ENCODE measurements at places on chromosomes 1 and 21.

DNA sequence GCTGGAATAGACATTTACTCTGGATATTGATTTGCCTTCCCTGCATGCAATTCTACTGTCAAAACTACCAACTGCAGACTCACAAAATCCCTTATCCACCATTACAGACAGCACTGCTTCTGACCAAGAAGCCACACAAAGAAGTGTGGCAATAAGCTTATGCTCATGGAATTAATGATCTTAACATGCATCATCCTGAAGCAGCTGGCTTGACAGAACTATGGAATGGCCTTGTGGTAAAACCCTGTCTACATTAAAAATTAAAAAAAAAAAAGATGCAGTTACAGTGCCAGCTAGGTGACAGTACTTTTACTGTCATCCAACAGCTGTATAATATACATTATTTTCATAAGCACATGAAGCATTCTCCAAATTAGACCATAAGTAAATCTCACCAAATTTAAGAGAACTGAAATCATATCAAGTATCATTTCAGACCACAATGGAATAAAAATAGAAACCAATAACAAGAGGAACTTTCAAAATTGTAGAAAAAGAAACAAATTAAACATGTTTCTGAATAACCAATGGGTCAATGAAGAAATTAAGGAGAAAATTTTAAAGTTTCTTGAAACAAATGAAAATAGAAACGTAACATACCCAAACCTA, 70.7 kb downstream of the SCMH1 start:
- DNase-seq = no peak

DNA sequence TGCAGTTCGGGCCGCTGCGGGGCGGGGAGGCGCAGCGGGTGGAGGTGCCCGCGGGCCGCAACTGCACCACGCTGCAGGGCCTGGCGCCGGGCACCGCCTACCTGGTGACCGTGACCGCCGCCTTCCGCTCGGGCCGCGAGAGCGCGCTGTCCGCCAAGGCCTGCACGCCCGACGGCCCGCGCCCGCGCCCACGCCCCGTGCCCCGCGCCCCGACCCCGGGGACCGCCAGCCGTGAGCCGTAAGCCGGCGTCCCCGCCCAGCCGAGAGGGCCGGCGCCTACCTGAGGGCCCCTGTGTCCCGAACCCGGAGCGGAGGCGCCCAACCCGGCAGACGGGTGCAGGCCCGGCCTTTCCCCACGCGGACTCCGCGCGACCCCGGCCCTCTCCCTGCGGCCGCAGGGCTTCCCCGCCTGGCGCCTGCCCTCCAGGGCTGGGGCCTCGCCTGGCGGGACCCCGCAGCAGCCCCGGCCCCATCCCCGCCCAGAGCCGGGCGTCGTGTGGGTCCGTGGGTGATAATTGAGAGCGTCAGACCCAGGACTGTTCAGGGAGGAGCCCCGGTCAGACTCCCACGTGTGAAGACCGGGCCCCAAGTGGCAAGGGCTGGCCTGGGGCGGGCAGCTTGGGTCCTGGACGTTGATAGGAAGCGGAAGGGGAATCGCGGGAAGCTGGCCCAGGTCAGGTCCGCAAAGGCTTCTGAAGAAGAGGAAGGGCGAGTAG, 4.2 kb downstream of the VWA1 start:
- no peak for DNase-seq

GRCh38 chr1:16243215-16243610, 6.2 kb upstream of the CPLANE2 start:
- DNase-seq = no peak

DNA sequence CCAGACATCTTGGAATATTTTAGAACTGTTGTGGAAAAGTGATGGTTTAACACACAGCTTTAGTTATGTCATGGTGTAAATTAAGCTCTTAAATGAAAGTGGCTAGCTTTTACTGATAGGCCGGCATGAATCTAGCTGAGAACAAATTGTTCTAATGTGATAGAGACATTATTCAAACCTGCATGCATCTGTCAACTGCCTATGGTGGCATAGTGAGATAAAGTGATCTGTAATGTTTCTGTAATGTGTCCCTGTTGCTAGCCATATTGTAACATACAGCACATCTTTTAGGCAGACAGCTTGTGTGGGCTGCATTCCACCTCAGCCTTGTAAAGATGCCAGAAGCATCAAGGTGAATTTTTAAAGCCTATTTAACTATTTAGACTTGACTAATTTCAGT, 16.0 kb downstream of the LRIG2 start:
- no peak for DNase-seq

DNA sequence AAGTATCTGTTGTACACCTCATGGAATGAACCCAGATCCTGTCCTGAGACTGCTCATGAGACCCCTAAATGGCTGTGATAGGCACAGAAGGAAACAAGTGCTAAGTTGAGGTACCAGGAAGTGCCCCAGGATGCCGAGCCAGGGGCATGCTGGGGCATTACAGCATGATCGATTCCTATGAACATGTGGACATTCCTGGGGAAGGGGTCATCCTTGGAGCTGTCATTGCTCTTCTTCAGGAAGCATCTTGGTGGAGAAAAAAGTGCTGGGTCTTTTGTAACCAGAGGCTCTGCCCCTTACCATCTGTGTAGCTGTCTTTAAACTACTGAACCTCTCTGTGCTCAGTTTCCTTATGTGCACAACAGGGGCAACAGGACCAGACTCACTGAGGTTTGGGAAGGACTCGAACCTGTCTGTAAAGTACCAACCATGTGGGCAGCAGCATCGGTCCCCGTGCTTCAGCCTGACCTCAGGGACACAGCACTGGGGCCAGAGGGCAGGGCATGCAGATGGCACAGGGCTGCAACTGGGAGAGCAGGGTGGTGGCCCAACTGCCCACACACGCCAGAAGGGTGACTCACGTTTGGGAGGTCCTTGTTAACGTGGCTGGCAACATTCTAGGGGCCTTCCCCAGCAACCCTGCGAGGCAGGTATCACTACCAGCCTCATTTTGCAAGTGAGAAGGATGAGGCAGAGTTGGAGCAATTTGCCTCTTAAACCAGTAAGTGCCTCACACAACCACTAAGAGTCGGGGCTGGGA, 142.3 kb upstream of the EDN2 start:
- no peak for DNase-seq

- peak; percentile 77 for DNase-seq
Measured at GRCh38 chr1:41758904-41759548, 159.7 kb downstream of the HIVEP3 start.

- no peak for DNase-seq
Measured at GRCh38 chr1:182093781-182094180, 32.3 kb upstream of the ZNF648 start.

GRCh38 chr1:93304716-93305138, 41.0 kb upstream of the DR1 start:
- peak; percentile 67 for DNase-seq

GRCh38 chr1:39105841-39106765, 80.0 kb downstream of the NDUFS5 start:
- peak; percentile 51 for DNase-seq

DNA sequence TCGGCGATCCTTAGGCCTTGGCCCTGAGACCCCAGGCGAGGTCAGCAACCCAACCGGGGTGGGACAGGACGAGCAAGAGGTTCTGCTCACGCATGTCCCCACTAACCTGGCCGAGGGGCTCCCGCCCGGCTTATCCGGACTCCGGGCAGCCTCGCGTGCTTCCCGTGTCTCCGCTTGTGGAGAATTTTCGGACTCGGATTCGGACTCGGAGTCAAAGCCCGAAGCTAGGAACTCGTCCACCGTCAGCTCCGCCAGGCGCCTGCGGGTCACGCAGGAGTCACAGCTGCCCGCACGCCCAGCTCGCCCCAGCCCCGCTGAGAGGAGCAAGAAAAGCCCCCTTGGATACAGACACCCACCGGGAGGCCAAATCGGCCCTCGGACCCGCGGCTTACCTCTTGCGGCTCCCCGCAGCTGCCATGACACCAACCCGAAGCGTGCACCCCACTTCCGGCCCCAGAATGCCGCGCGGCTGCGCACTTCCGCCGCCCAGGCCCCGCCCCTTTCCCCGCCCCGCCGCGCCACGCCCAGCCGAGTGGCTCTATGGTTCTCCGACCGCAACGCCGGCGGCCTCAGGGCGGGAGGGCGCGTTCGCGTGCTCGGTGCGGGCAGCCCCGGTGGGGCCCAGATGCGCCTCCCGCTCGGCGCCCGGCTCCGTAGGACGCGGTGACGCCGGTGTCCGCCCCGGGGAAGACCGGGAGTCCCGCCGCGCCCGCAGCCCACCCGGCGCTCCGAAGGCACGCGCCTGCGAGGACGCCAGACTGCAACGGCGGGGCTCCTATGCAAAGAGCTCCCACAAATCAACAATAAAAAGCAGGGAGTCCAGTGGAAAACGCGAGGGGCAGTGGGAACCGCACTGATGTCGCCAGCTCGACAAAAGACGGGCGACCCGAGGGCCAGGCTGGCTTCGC, at the start of gene NOC2L:
NOC2L (minus strand) TSS at position 434 of the 908 bp plus-strand sequence; CDS start at position 418, 16 bp downstream.
- DNase-seq = peak; percentile 90

DNA sequence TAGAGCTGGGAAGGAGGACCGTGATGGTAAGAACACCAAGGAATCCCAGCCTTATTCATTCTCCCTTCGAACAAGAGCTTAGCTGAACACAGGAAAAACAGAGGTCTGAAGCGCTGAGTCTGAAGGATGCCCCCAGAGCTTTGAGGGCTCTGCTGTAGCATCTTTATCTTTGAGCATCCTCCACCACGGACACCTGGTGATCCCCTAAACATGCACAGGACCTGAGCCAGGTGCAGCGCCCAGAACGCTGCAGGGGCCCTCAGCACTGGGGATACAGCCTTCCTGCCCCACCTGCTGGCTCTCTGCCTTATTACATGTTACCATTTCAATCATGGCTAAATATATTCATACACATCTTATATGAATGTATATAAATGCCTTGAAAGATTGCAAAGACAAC, 7.7 kb upstream of the GPATCH4 start:
- no peak for DNase-seq

- no peak for DNase-seq
Measured at GRCh38 chr1:185365951-185366350, 48.9 kb upstream of the IVNS1ABP start.

GRCh38 chr21:31201548-31201947, 142.5 kb downstream of the TIAM1 start:
- DNase-seq = peak; percentile 69

DNA sequence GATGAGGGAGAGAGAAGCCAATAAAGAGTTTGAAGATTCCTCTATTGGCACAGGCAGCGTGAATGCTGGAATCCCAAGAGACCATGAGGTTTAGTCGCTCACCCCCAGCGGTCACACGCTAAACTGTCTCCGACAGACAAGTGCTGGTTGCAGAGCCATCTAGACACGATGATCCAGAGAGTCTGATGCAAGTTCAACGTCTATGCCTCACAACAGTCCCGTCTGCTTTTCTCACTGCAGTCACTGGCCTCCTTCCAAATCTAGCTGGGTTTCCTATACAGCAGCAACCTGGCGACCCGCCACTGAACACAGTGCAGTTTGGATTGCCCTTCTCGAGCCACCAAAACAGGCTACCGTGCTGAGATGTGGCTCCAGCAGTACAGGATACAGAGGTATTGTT, 98.6 kb upstream of the KRTAP19-8 start:
- peak; percentile 74 for DNase-seq

- no peak for DNase-seq
Measured at GRCh38 chr1:154819628-154820590, 50.2 kb downstream of the KCNN3 start.

- DNase-seq = no peak
Measured at GRCh38 chr1:163823017-163823416, 501.3 kb downstream of the NUF2 start.

DNA sequence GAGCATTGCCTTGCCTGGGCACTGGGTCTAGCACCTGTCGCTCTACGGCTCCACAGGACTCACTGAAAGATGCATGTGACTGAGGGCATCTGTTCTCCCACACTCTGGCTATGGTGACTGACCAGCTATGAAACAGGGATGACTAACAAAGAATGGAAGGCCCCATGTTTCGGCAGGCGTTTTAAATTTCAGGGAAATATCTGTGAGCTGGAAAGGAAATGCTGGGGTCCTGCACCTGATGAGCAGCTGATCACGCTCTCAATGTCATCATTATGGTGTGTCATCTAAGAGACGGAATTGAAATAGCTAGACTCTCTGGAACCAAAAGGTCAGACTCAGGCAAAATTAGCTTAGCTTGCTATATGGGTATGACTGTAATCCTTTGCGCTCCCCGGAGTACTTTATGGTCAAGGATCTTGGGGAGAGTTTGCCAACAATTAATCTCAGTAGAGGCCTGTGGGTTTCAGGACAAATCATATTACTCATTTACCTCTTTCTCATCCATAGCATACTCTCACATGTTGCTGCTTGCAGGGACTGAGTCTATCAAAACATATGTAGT, 24.5 kb upstream of the PALMD start:
- DNase-seq = peak; percentile 32

DNA sequence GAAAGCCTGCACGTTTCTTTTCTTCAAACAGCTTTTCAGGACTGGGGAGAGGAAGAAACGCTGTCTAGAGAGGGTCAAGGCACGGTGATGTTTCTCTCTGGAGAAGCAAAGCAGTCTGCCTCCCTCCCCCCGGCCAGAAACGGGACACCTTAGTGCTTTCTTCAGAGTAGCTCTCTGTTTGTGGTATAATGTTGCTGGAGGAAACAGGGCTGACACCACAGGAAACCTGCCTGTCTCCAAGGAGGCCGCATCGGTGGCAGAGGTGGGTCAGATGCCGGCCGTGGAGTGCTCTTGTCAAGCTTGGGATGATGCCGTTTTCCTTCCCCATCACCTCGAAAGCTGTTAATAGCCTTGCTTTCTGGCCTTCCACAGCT, 139.4 kb downstream of the DHRS3 start:
- DNase-seq = no peak

GRCh38 chr1:75785320-75785982, 605 bp upstream of the RABGGTB start:
- no peak for DNase-seq

- DNase-seq = no peak
Measured at GRCh38 chr1:54459726-54460191, 53.6 kb upstream of the SSBP3 start.

DNA sequence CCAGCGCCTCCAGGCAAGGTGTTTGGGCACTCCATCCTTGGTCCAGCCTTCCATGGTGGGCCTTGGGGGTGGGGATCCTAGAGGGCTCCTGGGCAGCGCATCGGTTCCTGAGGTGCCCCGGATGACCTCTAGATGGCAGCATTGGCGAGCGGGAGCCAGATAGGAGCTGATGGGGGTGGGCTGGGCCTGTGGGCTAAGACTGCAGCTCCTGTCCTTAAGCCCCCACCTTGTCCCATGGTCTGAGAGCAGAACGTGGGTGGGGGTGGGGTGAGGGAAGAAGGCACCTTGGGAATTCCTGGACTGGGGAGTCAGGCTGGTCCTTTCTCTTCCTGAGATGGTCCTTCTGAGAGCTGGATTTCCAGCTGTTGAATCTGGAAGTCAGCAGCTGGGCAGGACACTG, 93.4 kb upstream of the CSF3R start:
- peak; percentile 14 for DNase-seq
